ENCODE measurements at places on chromosomes 7 and 10.

GRCh38 chr7:106063024-106063423 lies 49.1 kb downstream of the SYPL1 start:
- no peak for DNase-seq

GRCh38 chr7:157411580-157411979 lies 74.8 kb downstream of the DNAJB6 start:
- no peak for DNase-seq

GRCh38 chr10:132539431-132539839 lies 1.8 kb downstream of the INPP5A start:
- no peak for DNase-seq

- DNase-seq = peak; percentile 90
Measured at GRCh38 chr7:132225216-132226030, 350.8 kb downstream of the PLXNA4 start.

GRCh38 chr10:117673230-117674010 lies 130.9 kb downstream of the EMX2 start:
- DNase-seq = no peak

- no peak for DNase-seq
Measured at GRCh38 chr7:150999497-151000230, 8.8 kb downstream of the NOS3 start.

- no peak for DNase-seq
Measured at GRCh38 chr7:7201578-7202374, 19.4 kb downstream of the C1GALT1 start.

DNA sequence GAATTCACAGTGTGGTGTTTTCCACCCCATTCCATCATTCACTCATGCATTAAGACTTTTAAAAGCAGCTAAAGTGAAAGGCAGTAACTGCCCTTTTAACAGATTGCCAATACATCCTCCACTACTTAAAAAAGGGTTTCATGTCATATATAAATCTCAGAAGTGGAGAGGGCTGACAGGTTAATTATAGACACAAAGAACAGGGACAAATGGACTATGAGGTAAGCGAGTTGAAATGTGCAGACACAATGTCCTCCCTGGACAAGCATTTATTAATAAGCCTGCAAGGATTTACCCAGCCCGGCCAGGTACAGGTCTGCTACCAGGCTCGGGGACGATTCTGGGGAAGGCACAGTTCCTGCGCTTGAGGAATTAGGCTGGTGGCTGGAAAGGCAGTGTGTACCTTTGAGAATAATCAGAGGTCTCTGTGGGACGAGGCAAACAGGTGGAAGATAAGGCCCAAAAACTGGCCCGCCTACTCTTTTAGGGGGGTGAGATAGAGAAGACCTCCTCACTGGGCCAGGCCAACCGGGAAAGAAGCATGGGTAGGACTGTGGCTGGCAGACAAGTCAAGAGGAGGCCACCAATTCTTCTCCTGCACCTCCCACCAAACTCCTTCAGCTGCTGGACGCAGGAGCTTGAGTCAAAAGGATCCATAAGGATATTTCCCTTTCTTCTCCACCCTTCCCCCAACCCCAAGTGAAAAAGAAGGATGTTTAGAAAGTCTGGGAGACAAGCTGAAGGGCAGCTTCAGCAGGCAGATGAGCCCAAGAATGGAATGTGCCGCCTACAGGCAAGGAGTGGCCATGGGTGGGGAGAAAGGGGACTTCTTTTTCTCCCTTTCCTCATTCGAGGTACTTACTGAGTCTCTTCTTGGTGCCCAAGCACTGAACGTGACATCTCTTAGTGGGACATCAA lies 1.5 kb downstream of the PDLIM1 start:
- peak; percentile 63 for DNase-seq
